Small intestine (tissue), 16 donors: ENCODE measurements at places on chromosomes 13 and 19. TPM values are rescaled to one million over a fixed set of nuclear protein-coding genes. Genes with fewer than 3 reads are reported as not detected.

CPT1C gene
- not detected for polyA plus RNA-seq

PEAK3 gene
- 0.54 TPM for polyA plus RNA-seq

KLC3 gene
- polyA plus RNA-seq: 0.06 TPM

DNA sequence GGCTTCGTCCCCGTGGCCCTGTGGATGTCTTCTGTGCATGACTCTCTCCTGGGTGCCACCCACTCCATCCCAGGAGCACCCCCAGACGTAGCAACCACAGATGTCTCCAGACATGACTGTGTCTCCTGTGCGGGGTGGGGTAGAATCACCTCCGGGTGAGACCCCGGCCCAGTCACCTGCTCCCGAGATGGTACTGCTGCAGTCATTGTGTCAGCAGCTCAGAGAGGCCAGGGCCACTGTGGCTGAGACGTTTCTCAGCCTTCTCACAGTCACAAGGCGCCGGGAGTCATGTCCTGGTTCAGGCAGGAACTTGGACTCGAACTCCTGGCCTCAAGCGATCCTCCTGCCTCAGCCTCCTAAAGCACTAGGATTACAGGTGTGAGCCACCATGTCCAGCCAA is 16.6 kb downstream of the NCLN start:
- no peak for DNase-seq
- no peak overlapping the region for H3K4me3 ChIP-seq
- no peaks in the 10 kb centered on the region for H3K4me1 ChIP-seq
- peaks cover 23% of the 10 kb centered on the region for H3K36me3 ChIP-seq
- H3K27me3 ChIP-seq: no peaks in the 10 kb centered on the region

DNA sequence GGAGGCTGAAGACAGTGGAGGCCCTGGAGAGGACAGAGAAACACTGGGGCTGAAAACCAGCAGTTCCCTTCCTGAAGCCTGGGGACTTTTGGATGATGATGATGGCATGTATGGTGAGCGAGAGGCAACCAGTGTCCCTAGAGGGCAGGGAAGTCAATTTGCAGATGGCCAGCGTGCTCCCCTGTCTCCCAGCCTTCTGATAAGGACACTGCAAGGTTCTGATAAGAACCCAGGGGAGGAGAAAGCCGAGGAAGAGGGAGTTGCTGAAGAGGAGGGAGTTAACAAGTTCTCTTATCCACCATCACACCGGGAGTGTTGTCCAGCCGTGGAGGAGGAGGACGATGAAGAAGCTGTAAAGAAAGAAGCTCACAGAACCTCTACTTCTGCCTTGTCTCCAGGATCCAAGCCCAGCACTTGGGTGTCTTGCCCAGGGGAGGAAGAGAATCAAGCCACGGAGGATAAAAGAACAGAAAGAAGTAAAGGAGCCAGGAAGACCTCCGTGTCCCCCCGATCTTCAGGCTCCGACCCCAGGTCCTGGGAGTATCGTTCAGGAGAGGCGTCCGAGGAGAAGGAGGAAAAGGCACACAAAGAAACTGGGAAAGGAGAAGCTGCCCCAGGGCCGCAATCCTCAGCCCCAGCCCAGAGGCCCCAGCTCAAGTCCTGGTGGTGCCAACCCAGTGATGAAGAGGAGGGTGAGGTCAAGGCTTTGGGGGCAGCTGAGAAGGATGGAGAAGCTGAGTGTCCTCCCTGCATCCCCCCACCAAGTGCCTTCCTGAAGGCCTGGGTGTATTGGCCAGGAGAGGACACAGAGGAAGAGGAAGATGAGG is 1.5 kb downstream of the PPP1R15A start:
- H3K27me3 ChIP-seq: no peaks in the 10 kb centered on the region
- DNase-seq: peak; percentile 61
- H3K4me3 ChIP-seq: peak overlapping the region; percentile 97

DNA sequence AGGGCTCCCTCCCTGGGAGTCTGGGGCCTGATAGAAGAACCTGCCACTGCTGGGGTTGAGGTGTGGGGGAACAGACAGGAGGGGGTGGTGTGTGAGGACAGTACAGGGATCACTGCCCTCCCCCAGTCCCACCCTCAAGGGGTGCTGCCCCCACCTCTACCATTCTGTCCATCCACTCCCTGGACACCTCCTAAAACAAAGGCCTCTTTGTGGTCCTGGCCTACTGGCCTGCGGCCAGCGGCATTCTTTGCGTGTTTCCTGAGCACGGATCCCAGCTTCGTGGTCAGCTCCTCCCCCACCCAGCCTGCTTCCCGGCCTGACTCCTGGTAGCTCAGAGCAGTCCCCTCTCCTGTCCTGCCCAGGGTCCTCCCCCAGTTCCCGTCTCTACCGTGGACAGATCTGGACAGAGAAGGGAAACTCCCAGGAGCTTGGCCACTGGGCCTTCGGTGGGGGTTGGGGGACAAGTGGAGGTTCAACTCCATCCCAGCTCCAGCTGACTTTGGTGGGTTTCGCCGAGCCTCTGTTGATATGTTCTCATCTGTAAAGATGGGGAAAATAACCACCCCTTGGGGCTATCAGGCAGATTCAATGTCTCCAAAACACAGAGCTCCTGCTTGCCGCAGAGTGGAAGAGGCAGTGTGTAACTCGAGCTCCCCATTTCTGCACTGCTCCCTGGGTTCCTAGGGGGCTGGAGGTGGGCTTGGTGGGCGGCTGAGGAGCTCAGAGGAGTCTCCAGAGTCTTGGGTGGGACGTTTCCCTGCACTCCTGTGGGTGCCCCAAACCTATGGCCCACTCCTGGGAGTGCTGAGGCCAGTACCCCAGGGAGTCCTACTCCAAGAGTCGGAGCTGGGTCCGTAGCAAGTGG is 48.7 kb downstream of the LYL1 start:
- no peaks in the 10 kb centered on the region for H3K27me3 ChIP-seq
- DNase-seq: peak; percentile 49
- peaks cover 6% of the 10 kb centered on the region for H3K36me3 ChIP-seq
- peaks cover 2% of the 10 kb centered on the region for H3K4me1 ChIP-seq
- H3K4me3 ChIP-seq: no peak overlapping the region

DNA sequence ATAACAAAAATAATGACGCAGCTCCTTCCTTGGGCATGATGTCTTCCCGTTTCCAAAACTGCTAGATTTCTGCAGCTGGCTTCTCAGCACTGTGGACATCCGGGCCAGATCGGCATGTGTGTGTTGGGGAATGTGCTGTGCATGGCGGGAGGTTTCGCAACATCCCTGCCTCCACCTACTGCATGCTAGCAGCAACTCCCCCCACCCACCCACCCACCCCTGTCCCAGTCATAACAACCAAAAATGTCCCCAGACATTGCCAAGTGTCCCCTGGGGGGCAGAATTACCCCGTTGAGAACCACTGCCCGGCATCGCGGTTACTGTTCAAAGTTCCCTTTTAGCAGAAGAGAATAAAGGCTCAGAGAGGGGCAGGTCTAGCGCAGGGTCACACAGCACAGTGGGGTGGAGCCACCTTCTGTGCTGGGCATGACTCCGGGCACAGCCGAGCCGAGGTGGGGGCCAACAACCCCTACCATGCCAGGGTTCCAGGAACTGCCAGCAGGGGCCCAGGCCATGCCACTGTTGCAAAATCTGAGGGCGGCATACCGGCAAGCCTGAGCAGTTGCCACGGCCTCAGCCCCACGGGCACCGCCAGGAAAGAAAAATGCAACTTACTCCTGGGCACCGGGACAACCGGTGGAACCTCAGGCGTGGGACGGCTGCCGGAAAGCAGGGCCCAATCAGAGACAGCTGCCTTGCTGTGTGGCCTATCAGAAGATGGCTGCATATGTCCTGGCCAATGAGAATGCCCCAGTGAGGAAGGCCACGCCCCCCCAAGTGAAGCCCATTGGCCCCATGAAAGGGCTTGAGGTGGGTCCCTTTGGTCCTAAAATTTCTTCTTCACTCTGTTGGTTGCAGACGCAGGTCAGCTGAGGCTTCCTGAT is 22.5 kb upstream of the NFIC start:
- H3K4me1 ChIP-seq: no peaks in the 10 kb centered on the region
- no peak for DNase-seq
- H3K27me3 ChIP-seq: peaks cover 4% of the 10 kb centered on the region
- no peak overlapping the region for H3K27ac ChIP-seq
- no peaks in the 10 kb centered on the region for H3K36me3 ChIP-seq

DNA sequence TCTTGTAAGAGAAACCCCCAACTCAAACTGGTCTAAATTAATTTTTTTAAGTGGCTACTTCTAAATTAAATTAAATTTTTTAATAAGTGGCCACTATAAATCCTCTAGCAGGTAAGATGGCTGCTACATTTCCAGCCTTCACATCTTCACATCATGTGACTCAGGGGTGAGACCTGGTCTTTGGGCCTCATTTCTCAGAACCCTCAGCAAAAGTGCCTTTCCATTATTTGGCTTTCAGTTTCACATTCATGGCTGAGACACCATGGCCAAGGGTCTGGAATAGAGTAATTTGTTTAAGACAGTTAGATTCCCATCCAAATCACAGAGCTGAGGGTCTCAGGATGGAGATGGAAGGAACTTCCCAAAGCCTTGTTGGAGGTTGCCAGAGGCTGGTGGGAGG is 47.5 kb downstream of the DCT start:
- H3K36me3 ChIP-seq: no peaks in the 10 kb centered on the region
- no peak for DNase-seq
